ENCODE measurements at places on chromosomes 13 and 19.

- DNase-seq, result no peak
These were observed 1.3 kb upstream of the HNRNPL start for GRCh38 chr19:38850976-38851621.

- DNase-seq, result no peak
These were observed 2.4 kb downstream of the CDX2 start for GRCh38 chr13:27966641-27967202.

- DNase-seq, result no peak
These were observed 14.3 kb upstream of the ZNF667 start for GRCh38 chr19:56491399-56491798.

GRCh38 chr13:53848366-53848961 lies 819.9 kb downstream of the OLFM4 start:
- no peak for DNase-seq

GRCh38 chr13:113090415-113090770 lies 15.2 kb upstream of the F7 start:
- no peak for DNase-seq

GRCh38 chr13:31409678-31410356 lies 210.0 kb downstream of the B3GLCT start:
- no peak for DNase-seq

GRCh38 chr13:79802389-79803085 lies 321.6 kb downstream of the NDFIP2 start:
- no peak for DNase-seq

- DNase-seq, result no peak
These were observed 1.7 kb downstream of the DPY19L3 start for GRCh38 chr19:32407004-32407992.

GRCh38 chr13:98068521-98068920 lies 74.4 kb upstream of the FARP1 start:
- no peak for DNase-seq

- DNase-seq, result no peak
These were observed 17.0 kb upstream of the TDRD3 start for GRCh38 chr13:60379837-60380565.

DNA sequence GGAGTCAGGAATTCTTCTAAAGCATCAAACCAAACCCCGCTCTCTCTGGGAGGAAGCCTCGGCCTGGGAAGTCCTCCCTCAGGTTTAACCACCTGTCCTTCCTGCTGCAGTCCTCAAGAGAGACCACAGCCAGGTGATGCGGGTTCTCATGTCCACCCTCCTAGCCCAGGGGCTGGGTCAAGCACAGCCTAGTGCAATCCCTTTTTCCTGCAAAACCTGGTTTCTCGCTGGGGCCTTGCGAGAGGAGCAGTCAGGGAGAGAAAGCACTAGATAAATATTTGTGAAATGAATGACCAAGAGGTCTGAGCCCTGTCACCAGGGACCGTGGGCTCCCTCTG lies 2.4 kb downstream of the SLC8A2 start:
- no peak for DNase-seq

GRCh38 chr13:46086985-46087384 lies 17.8 kb downstream of the CPB2 start:
- DNase-seq, result no peak

DNA sequence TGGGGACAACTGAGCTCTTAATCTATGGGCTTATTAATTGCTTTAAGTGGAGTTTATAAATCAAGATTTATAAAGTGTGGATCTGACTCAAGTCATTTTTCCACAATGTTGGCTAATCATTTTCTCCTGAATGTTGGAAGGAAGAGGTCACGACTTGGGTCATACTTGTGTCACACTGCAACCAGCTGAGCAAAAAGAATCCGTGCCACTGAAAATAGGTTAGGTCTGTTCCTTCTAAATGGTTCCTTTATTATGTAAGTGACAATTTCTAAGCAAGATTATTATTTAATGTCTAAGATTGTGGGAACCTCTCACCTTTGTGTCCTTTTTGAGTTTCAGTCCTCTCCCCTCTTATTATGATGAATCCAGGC lies 178.6 kb downstream of the SHISA2 start:
- DNase-seq, result no peak

GRCh38 chr13:65236841-65237418 lies 1993.2 kb downstream of the PCDH9 start:
- DNase-seq, result no peak

DNA sequence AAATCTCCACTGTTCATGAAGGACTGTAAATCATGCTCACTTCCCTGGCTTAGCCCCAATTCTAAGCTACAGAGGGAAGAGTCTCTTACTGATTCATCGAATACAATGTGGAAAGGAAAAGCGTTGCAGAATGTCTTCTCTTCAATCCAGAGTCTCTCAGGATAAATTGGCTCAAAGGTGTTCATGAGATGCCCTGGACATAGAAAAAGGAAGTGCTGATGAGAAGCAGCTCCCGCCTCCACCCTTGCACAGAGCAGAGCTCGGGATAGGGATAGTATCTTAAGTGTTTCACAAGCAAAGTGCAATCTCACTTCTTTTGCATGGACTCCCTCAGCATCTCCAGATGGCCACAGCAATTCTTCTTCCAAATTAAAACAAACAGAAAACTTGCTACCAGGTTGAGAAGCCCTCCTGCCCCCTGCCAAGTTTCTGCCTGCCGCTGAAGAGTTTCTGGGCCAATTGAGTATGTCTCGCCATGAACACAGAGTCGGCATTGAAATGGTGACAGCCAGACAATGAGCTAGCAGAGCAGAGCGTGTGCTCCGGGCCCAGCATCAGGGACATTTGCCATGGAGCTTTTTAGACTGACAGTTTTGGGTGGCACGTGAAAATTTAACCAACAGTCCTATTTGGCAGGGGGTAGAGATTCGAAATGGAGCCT lies 85.7 kb downstream of the C13orf42 start:
- DNase-seq, result no peak

- peak; percentile 81 for DNase-seq
These were observed 712 bp downstream of the BBC3 start for GRCh38 chr19:47230054-47230920.

GRCh38 chr19:48393559-48394330 lies at the start of gene GRIN2D:
TSS of gene GRIN2D (plus strand) at chr19:48393668. CDS start at chr19:48398393, 4,725 bp downstream.
- no peak for DNase-seq

DNA sequence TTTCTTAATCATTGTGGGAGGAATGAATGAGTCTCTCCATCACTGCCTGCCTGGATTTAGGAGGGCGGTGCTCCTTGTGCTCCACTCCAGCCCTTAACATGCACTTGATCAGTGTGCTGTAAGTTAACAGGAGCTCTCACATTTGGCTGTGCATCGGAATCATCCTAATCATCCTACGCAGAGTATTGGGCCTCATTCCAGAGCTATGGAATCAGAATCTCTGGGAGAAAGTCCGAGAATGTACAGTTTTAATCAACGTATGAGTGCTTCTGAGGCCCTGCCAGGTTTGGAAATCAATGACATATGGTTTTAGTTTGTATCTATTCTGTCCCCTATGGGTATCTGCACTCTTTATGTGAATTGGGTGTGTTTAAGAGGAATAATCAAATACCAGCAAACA lies 34.9 kb upstream of the DCLK1 start:
- no peak for DNase-seq

DNA sequence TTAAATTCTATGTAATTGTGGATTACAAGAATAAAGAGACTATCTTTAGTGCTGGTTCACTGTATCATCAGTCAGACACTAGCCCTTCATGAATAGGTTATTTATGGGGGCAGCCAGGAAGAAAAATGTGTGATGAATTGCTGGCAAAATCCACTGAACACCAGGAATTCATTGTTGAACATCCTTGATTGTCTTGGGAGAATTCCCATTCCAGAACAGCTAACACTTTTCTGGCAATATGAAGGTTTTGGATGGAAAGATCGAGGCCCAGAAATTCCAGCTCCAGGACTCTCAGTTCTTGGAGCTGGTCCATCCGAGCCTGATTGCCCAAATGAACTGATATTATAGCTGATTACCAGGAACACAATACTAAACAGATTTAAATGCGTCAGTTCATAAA lies 11.5 kb upstream of the SPART start:
- no peak for DNase-seq
